ENCODE measurements at places on chromosomes 12 and 14. TPM values are rescaled to one million over a fixed set of nuclear protein-coding genes. Genes with fewer than 3 reads are reported as not detected.
A peak's percentile ranks its signal among the peaks of the same experiment; 100 is the strongest.

- H3K27ac ChIP-seq = peak within 1 kb of the TSS; percentile 78
- no peak for DNase-seq
- H3K36me3 ChIP-seq = no peaks in the 10 kb centered on the region
These were observed at the start of gene PLEKHH1 for GRCh38 chr14:67532998-67533753. TSS of gene PLEKHH1 (plus strand) at chr14:67533290. CDS start at chr14:67541868, 8,578 bp downstream.

GRCh38 chr14:64934338-64934929, 8.1 kb downstream of the GPX2 start:
- no peak overlapping the region for H3K27ac ChIP-seq
- DNase-seq = no peak
- peaks cover 17% of the 10 kb centered on the region for H3K4me1 ChIP-seq
- no peaks in the 10 kb centered on the region for H3K27me3 ChIP-seq
- H3K4me3 ChIP-seq = no peak overlapping the region

GRCh38 chr12:76249501-76249900, 98.7 kb downstream of the BBS10 start:
- H3K4me3 ChIP-seq = no peak overlapping the region
- H3K4me1 ChIP-seq = no peaks in the 10 kb centered on the region
- H3K27me3 ChIP-seq = no peaks in the 10 kb centered on the region
- H3K27ac ChIP-seq = no peak overlapping the region
- no peaks in the 10 kb centered on the region for H3K36me3 ChIP-seq

DNA sequence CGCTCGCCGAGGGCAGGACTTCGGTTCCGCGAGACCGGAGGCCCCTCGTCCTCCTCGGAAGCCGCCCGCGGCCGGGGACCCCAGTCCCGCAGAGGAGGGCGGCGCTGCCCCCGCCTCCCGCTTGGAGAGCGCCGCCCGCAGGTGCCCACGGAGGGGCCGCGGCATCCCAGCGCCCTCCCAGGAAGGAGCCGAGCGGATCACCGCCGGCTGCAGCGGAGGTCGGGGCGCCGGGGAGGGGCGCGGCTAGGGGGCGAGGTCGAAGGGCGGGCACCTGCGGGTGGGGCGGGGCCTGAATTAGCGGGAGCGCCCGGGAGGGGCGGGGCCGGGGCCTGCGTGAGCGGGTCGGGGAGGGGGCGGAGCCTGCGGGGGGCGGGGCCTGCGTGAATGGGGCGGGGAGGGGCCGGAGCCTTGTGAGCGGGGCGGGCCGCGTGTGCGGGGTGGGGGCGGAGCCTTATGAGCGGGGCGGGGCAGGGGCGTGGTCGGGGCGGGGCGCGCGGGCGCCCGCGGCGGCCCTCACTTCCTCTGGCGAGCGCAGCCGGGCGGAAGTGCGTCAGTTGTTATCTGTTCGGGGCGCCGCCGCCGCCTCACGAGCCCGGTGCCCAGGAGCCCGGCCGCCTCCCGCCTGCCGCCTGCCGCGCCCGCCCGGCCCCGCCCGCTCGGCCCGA, at the start of gene FBRSL1:
Gene FBRSL1, plus strand, starts transcription at position 550 of the 665 bp plus-strand sequence.
- H3K4me1 ChIP-seq = peaks cover 52% of the 10 kb centered on the region
- peak; percentile 94 for DNase-seq
- no peaks in the 10 kb centered on the region for H3K36me3 ChIP-seq
- H3K27ac ChIP-seq = peak within 1 kb of the TSS; percentile 62
- H3K27me3 ChIP-seq = no peaks in the 10 kb centered on the region

GRCh38 chr12:63897931-63898330, 53.4 kb downstream of the SRGAP1 start:
- DNase-seq = no peak
- H3K27ac ChIP-seq = no peak overlapping the region
- peaks cover 8% of the 10 kb centered on the region for H3K4me1 ChIP-seq
- H3K27me3 ChIP-seq = no peaks in the 10 kb centered on the region
- H3K4me3 ChIP-seq = no peak overlapping the region
- H3K36me3 ChIP-seq = no peaks in the 10 kb centered on the region

Gene NGB
- not detected for total RNA-seq

Gene ITGB7
- 2.9 TPM for total RNA-seq
